ENCODE measurements at places on chromosomes 5 and 9.

DNA sequence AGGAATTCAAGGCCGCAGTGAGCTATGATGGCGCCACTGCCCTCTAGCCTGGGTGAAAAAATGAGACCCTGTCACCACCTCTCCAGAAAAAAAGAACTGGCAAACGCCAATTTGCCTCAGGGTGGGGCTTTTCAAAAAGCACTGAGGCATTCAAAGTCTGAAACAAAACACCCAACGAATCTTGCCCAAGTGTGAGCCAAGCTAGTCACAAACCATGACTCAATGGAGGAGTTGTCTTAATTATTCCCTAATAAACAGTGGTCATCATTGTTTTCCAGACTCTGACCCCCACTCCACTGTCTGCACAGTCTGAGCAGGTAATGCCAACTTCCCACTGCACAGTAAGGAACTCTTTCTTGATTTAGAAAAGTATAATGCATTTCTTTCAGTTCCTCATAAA, 16.8 kb downstream of the FRMD3 start:
- DNase-seq, result no peak

- DNase-seq, result peak; percentile 25
Measured at GRCh38 chr9:84701801-84702200, 32.3 kb downstream of the NTRK2 start.

DNA sequence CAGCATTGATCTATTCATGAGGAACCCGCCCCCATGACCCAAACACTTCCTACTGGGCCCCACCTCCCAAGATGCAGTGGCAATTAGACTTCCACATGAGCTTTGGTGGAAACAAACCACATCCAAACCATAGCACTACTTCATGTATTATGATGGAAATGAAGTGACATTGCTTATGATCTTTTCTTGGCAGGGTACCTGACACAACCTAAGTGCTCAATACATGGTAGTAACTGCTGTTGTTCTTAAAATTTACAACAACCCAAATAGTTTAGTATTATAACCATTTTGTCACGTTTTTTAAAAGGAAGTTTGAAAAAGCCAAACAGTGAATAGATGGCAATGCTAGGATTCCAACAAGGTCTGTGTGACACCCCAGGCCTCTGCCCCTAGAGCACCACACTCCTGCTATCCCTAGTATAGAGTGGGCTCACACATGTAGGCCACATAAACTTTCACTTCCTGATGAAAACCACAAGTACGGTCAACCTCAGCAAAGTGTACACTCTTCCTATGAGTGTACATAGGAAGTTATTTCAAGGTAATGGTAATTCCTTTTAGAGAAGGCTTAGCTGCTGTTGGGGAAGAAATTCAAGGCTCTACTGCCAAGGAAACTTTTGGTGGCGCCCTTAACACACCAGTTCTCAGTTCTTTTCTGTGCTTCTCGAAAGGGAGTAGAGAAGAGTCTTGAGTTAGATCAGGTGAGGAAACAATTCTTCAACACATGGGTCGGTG, 97.6 kb downstream of the ARSB start:
- DNase-seq, result no peak

- no peak for DNase-seq
Measured at GRCh38 chr9:17216646-17217045, 81.8 kb downstream of the CNTLN start.

- no peak for DNase-seq
Measured at GRCh38 chr9:36609306-36609705, 36.6 kb downstream of the MELK start.

DNA sequence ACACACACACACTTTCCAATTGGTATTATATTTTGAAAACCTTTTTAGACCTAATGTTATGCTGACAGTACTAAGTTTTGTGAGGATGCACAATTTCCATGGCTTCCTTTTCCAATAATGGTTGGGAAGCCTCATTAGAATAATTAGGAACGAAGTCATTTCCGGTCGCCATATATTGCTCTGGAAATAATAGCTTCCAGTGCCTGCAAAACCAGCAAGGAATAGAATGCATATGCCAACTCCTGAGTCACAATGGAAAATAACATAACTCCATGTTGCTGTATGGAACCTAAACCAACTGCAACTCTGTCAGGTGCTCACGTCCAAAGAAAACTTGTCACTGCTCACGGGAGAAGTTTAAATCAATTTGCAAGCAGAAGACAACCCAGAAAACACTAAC, 222.0 kb downstream of the EBF1 start:
- DNase-seq, result no peak

GRCh38 chr5:81297531-81297930, 3.9 kb upstream of the ZCCHC9 start:
- no peak for DNase-seq

DNA sequence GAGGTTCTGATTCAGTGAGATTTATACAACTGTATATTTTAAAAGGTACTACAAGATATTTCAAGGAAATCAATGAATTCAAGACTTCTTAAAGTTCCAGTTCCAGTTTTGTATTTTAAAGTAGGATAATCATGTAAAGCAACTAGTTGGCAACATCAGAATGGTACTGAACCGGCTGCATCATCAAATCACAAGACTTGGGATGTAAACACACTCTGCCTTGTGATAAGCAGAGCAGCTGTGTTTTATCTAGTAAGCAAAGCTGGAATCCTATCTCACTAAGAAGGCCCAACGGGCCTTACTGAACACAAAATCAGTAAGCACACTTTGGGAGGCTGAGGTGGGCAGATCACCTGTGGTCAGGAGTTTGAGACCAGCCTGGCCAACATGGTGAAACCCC, 327.2 kb upstream of the NREP start:
- no peak for DNase-seq

- peak; percentile 47 for DNase-seq
Measured at GRCh38 chr9:89137542-89138462, 40.8 kb downstream of the SHC3 start.

DNA sequence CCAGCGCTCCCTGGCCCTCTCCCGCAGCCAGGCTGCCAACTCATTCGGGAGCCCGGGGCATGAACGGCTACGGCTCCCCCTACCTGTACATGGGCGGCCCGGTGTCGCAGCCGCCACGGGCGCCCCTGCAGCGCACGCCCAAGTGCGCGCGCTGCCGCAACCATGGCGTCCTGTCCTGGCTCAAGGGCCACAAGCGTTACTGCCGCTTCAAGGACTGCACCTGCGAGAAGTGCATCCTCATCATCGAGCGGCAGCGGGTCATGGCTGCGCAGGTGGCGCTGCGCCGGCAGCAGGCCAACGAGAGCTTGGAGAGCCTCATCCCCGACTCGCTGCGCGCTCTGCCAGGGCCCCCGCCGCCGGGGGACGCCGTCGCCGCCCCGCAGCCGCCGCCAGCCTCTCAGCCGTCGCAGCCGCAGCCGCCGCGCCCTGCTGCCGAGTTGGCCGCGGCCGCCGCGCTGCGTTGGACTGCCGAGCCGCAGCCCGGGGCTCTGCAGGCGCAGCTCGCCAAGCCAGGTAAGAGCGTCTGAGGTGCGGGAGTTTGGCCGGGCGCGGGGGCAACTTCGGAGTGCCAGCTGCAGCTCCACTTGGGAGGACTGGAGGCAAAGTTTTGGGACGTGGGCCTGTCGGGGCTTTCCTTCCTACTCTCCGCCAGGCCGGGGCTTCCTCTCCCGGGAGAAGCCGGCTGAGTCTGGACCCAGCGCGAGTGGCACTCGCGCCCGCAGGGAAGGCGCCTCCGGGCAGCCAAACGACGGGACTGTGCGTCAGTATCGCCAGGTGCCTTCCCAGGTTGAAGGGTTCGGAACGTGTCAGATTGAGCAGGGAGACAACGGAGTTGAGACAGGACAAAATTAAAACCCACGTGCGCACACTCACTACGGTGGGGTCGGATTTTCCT, 735 bp downstream of the DMRT3 start:
- no peak for DNase-seq

- DNase-seq, result peak; percentile 15
Measured at GRCh38 chr5:61330341-61330844, 1.7 kb upstream of the ZSWIM6 start.

- DNase-seq, result no peak
Measured at GRCh38 chr5:16932401-16932800, 3.7 kb downstream of the MYO10 start.

- no peak for DNase-seq
Measured at GRCh38 chr5:80755626-80756025, 100.8 kb upstream of the DHFR start.

DNA sequence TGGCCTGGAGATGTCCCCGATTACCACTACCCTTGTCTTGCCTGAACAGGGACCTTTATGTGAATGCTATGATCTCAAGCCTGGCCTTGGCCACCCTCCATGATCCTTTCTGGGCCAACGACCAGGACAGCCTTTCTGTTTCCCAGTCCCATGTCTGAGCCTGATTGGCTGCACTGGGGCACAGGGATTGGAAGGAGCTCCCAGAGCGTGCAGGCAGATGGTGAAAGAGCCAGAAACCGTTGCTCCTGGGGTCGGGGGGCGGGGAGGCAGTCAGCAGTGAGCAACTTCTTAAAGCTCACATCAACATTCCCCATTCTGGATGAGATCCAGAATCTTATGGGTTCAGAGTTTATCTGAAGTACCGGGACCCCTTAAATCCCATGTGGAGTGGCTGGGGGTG, 84.4 kb downstream of the INSYN2B start:
- DNase-seq, result peak; percentile 89

GRCh38 chr5:8700671-8701070, 831.7 kb downstream of the MTRR start:
- DNase-seq, result no peak

- DNase-seq, result no peak
Measured at GRCh38 chr9:86997156-86997555, 49.9 kb upstream of the GAS1 start.

DNA sequence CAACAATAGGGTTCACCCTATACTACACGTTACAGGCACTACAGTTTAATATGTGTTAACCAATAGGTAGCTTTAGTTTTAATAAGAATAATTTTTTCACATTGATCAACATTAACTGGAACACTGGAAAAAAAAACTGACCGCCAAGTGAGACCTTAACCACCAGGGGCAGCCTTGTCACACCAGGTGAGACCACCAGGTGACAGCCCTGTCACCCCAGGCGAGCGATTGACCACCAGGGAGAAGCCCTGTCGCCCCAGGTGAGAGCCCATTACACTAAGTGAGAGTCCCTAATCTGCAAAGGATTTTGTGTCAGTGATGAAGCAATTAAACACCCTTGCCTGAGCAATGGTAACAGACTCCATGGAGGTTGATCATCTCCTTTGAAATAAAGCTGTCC, 75.4 kb upstream of the SYK start:
- no peak for DNase-seq

- DNase-seq, result no peak
Measured at GRCh38 chr5:89128906-89129625, 246.1 kb upstream of the MEF2C start.

- no peak for DNase-seq
Measured at GRCh38 chr5:34699155-34700077, 43.3 kb downstream of the RAI14 start.

GRCh38 chr9:92790542-92791527, 26.2 kb upstream of the BICD2 start:
- peak; percentile 85 for DNase-seq

DNA sequence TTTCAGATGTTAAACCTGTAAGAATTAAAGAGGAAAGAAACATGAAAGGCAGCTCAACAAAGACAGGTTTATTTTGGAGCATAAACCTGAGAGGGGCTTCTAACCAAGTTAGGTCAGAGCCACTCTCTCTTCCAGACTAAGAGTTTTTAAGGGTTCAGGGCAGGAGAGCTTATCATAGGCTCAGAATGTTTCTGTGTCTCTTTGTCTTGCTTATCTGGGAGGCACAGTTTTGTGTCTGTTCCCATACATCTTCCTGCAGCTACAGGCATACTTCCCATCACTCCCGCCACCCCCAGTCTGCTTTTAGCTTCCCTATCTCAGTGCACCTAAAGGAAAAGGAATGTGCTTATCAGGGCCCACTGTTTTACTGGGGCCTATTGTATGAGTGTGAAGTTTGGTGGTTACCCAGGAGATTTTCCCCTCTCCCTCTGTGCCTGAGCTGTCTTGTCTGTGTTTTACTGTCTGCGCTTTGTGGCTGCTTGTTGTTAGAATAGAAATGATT, 21.9 kb downstream of the CD14 start:
- no peak for DNase-seq

GRCh38 chr9:136267261-136268111, 21.9 kb upstream of the QSOX2 start:
- peak; percentile 81 for DNase-seq

GRCh38 chr9:112617371-112617770, 100.5 kb downstream of the INIP start:
- no peak for DNase-seq

DNA sequence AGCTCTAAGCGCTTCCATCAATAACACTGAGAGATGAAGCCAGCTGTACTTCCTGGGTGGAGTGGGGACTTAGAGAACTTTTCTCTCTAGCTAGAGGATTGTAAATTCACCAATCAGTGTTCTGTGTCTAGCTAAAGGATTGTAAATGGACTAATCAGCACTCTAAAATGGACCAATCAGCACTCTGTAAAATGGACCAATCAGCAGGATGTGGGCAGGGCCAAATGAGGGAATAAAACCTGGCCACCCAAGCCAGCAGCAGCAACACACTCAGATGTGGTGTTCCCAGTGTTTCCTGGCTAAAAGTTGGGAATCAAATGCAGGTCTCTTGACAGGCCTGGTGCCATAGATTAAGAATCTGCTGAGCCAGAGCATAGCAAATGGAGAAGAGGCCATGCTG, 60.5 kb downstream of the ALDH7A1 start:
- no peak for DNase-seq

DNA sequence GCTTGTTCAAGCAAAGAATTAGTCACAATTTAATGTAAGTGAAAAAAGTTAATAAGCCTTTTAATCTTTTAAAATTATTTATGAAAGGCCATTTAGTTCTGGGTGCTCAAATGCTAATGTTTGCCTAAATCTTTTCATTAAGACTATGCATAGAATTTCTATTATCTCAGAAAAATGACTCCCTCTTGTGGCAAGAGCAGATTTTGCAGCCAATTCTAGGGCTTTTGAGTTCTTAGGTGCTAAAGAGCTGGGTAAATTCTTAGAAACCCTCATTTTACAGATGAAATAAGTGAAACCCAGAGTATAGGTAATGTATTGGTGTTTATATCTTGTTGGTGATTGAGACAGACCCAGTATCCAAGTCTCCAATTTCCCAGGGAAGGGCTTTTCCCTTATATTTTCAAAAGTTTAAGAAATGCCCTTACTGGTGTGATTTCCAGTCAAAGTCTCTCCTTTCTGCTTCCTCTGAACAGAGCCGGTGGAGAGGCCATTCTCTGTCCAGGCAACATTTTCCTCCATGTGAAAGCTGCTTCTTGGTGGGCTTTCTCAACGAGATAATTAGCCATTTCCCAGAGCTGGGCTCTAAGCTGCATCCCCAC, 24.1 kb upstream of the PCSK5 start:
- peak; percentile 42 for DNase-seq

GRCh38 chr5:5588386-5588785, 165.9 kb downstream of the ICE1 start:
- DNase-seq, result no peak

GRCh38 chr9:4111233-4112008, 188.4 kb downstream of the GLIS3 start:
- DNase-seq, result no peak

Measured in head of caudate nucleus (tissue), 42 donors.